Head of caudate nucleus (tissue), 42 donors: ENCODE measurements at places on chromosomes 11 and 22.

- DNase-seq, result no peak
Measured at GRCh38 chr11:104366321-104366734, 202.4 kb upstream of the PDGFD start.

GRCh38 chr11:6627762-6628241 lies 8.6 kb upstream of the TPP1 start:
- no peak for DNase-seq

DNA sequence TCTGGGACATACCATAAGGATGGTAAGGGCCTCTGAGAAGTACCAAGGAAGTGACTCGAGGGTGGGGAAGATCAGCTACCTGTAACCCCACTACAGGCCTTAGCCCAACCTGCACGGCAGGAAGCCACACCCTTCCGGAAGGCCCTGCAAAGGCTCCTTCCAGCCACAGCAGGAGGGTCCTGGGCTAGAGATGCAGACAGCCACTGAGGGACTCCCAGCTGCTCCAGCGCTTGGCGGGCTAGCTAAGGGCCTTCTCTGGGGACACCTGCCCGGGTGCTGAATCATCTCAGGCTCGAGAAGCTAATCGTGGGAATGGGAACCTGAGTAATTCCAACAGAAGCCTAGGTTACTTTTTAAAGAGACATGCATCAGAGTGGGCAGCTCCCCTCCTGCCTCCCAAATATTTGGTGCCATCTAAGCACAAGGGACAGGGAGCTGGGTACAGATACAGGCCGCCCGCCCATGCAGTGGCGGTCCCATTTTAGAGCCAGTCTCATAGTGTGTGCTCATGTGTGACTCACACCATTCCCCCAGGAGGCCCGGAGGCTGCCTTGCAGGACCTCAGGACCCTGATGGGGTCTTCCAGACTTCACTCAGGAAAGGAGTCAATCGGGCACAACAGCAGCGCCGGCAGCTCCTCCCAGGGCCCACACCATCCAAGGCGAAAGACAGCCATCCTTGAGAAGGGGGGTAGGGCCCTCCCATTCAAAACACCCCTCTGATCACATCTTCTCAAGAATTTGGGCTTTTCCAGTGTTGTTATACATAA lies 8.0 kb downstream of the MYH9 start:
- no peak for DNase-seq

- DNase-seq, result no peak
Measured at GRCh38 chr11:74311352-74311926, at the start of gene P4HA3. TSS of gene P4HA3 (minus strand) at chr11:74311640. CDS start at chr11:74311611, 29 bp downstream.

GRCh38 chr22:49040111-49040510 lies 787.6 kb downstream of the BRD1 start:
- no peak for DNase-seq

GRCh38 chr11:43282607-43283440 lies 29.0 kb upstream of the API5 start:
- peak; percentile 55 for DNase-seq

DNA sequence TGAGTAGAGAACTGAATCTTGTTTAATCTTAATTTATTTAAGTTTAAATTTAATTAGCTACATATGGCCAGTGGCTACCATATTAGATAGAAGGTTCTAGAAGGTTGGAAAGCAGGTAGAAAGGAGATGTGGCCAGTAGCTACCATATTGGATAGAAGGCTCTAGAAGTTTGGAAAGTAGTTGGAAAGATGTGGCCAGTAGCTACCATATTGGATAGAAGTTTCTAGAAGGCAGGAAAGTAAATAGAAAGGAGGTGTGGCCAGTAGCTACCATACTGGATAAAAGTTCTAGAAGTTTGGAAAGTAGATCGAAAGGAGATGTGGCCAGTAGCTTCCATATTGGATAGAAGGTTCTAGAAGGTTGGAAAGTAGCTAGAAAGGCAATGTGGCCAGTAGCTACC lies 2.2 kb downstream of the CRYBA4 start:
- no peak for DNase-seq

DNA sequence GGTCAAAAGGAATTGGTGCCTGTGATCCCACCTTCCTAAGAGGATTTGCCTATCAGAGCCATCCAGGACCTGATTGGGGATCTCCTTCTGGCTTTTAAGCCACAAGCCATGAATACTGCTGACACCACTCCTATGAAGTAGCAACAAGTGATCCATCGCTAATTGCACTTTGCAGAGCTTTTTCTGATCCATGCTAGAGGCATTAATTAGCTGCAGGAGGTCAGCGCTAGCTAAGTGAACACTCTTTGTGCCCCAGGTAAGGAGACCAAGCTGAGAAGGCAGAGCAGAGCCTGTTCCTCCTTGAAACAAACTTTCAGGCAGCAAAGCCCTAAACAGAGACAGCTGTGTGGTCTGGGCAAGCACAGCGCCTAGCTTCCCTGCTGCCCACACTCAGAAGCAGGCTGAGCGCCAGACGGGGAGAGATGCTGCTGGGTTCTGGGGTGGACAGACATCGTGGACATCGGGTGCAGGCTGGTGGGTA lies 122.2 kb downstream of the ABTB2 start:
- DNase-seq, result no peak

DNA sequence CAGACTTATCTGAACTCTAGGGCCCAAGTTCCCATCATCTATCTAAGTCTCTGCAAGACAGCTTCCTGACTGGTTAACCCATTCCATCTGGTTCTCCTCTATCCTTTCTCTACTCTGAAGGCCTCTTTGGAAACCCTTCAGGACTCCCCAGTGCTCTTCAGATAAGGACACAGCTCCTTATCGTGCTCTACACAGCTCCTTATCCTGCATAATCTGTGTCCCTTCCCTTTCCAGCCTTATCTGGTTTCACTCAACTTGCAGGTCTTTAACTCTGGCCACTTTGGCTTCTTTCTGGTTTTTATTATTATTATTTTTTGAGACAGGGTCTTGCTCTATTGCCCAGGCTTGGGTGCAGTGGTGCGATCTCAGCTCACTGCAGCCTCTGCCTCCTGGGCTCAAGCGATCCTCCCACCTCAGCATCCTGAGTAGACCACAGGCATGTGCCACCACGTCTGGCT lies 10.6 kb downstream of the ENDOD1 start:
- DNase-seq, result no peak

DNA sequence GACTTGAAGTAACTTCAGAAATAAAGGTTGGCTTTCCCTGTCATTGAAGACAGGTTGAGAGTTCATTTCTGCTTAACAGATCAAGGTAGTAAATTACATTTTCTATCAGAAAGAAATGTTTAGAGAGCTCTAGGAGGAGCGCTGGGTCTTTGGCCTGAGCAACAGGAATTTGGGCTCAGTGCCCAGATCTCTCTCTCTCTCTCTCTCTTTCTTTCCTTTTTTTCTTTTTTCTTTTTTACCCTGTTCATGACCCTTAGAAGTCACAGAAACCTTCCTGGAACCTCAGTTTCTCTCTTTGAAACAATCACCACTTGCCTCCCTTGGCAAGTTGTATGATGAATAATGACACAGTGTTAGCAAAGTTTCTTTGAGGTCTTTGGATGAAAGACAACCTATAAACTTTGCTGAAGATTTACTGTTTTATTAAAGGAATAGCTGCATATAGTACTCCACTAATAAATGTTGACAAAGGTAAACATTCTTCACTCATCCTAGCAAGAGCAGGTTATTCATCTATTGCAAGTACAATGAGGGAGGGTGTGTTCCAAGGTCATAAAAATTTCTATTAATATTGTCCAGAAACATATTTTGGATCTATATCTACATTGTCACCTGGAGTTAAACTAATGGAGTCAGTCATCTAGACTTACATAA lies 35.5 kb upstream of the RASSF10 start:
- no peak for DNase-seq

GRCh38 chr11:60130496-60130895 lies 42.0 kb downstream of the MS4A2 start:
- no peak for DNase-seq

- no peak for DNase-seq
Measured at GRCh38 chr11:70135625-70136059, 57.5 kb downstream of the ANO1 start.

DNA sequence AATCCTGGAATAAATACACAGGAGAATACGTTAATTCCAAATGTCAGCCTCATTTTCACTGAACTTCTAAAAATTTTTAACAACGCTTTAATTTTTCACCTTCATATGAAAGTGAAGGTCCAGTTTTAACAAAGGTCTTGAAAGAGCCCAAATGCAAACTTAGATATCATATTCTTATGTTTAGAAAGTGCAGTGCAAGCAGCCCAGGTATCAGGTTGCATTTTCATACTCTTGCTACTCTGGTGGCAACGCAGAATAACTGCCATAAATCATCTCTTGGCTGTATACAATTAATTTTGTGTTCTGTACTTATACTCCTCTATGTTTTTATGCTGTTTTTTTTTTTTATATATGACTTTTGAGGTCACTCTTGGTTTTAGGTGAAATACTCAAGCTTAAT lies 496.7 kb upstream of the ARHGAP42 start:
- DNase-seq, result no peak

- DNase-seq, result no peak
Measured at GRCh38 chr11:102924851-102925380, 30.6 kb downstream of the MMP13 start.

DNA sequence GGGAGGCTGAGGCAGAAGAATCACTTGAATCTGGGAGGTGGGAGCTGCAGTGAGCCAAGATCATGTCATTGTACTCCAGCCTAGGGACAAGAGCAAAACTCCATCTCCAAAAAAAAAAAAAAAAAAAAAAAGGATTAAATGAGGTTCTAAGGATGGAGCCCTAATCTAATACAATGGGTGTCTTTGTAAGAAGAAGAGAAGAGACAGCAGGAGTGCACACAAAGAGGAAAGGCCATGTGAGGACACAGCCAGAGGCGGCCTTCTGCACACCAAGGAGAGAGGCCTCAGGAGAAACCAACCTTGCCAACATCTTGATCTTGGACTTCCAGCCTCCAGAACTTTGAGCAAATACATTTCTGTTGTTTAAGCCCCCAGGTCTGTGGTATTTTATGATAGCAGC lies 66.6 kb upstream of the CECR2 start:
- DNase-seq, result no peak

DNA sequence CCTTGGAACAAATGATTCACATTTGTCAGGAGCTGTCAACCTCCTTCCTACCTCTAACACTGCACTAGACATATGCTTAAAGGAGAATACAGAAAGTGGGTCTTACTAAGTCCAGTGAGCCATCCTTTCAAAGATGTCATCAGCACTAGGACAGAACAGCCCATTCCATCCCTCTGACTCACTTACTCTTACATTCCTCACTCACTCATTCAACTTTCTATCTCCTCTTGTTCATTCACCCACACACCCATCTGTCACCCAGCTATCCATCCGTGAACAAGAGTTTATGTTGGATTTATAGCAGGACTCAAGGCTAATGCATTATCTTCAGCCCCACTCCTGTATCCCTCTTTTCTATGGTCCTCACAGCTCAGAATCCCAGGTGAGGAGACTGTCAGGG lies 9.1 kb downstream of the INSC start:
- no peak for DNase-seq

DNA sequence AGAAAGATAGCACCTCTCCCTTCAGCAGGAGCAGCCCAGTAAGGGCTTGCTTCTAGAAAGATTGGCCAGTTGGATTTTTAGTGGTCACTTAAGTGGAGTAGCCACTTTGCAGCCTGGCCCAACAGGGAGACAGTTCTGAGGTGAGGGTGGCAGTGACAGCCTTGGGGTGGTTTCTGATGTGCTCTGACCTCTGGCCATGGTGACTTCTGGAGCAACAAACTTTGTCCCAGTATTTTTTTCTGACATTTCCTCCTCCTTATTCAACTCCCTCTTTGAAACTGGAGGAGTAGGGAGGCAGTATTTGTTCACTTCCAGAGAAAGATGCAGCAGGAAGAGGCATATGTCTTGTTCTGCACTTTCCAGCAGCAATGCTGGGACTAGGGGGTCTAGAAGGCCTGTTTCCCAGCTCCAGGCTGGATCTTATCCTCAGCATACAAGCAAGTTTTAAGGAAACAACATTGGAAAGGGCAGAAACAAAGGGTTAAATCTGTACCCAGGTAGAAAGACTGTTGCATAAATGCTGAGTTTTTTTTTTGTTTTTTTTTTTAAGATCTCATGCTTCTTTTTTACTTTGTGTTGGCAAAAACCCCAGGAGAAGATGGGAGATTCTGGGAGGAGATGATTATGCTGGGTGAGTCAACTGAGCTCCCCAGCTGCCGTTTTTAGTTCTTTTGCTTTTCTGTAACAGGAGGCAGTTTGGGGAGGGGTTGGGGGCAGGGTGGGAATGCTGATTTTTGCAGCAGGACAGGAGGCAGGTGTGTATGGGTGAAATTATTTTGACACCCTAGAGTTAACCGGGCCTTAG lies 37.2 kb downstream of the RCOR2 start:
- DNase-seq, result no peak

DNA sequence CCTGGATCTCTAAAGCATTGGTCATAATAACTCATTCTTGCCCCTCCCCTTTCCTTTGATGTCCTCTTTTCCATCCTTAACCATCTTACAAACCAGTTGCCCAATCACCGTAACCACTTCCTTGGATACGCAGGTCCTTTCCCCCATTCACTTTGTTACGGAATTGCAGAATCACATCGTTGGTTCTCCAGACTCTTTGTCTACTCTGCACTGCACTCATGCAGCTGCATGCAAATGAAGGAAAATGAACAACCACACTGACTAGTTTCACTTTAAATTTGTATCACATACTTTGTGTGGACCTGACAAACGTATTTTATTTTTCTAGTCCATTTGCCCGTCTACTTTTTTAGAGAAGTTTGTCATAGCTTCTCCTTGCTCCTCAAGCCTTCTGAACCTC lies 69.9 kb downstream of the SLC5A12 start:
- DNase-seq, result no peak

DNA sequence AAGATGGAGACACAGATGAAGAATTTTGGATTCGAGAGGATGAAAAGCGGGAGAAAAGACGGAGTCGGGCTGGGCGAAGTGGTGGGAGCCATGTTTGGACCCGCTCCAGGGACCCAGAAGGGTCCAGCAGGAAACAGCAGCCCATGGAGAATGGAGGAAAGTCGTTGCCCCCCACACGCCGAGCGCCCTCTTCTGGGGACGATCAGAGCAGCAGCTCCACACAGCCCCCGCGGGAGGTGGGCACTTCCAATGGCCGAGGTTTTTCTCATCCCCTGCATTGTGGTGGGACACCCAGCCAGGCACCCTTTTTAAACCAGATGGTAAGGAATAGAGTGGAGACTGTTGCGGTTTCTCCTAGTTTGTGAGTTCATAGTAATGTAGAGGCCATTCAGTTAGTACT lies 22.8 kb upstream of the SLC25A18 start:
- DNase-seq, result no peak

- DNase-seq, result no peak
Measured at GRCh38 chr11:129252621-129253020, 60.5 kb upstream of the ARHGAP32 start.

DNA sequence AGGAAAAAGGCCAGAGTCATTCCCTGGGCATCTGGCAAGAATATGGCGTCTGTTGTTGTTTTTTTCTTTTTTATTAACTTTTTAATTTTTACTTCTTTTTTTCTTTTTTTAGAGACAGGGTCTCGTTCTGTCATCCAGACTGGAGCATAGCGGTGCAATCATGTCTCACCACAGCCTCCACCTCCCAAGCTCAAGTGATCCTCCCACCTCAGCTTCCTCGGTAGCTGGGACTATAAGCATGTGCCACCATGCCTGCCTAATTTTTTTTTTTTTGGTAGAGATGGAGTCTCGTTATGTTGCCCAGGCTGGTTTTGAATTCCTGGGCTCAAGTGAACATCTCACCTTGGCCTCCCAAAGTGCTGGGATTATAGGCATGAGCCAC lies 54.0 kb upstream of the PRDM11 start:
- no peak for DNase-seq

GRCh38 chr11:72497731-72498130 lies 63.4 kb upstream of the CLPB start:
- DNase-seq, result no peak

GRCh38 chr11:834371-835316 lies 1.9 kb downstream of the CD151 start:
- peak; percentile 55 for DNase-seq

GRCh38 chr11:93279851-93280347 lies 50.6 kb upstream of the DEUP1 start:
- DNase-seq, result no peak
